ENCODE measurements at places on chromosomes 5 and 9.

GRCh38 chr5:59020611-59021285 lies 437.9 kb downstream of the RAB3C start:
- no peak for DNase-seq

- DNase-seq: no peak
Observed at GRCh38 chr9:133787754-133788025, 49.5 kb upstream of the SARDH start.

GRCh38 chr5:162268694-162269481 lies 201.3 kb downstream of the GABRG2 start:
- no peak for DNase-seq

GRCh38 chr9:1514776-1515363 lies 464.7 kb downstream of the DMRT2 start:
- DNase-seq: no peak

- DNase-seq: no peak
Observed at GRCh38 chr9:16092142-16093091, 539.6 kb downstream of the CCDC171 start.

GRCh38 chr9:84738353-84738752 lies 68.8 kb downstream of the NTRK2 start:
- no peak for DNase-seq

- DNase-seq: no peak
Observed at GRCh38 chr9:127520941-127521918, 69.9 kb downstream of the LRSAM1 start.

DNA sequence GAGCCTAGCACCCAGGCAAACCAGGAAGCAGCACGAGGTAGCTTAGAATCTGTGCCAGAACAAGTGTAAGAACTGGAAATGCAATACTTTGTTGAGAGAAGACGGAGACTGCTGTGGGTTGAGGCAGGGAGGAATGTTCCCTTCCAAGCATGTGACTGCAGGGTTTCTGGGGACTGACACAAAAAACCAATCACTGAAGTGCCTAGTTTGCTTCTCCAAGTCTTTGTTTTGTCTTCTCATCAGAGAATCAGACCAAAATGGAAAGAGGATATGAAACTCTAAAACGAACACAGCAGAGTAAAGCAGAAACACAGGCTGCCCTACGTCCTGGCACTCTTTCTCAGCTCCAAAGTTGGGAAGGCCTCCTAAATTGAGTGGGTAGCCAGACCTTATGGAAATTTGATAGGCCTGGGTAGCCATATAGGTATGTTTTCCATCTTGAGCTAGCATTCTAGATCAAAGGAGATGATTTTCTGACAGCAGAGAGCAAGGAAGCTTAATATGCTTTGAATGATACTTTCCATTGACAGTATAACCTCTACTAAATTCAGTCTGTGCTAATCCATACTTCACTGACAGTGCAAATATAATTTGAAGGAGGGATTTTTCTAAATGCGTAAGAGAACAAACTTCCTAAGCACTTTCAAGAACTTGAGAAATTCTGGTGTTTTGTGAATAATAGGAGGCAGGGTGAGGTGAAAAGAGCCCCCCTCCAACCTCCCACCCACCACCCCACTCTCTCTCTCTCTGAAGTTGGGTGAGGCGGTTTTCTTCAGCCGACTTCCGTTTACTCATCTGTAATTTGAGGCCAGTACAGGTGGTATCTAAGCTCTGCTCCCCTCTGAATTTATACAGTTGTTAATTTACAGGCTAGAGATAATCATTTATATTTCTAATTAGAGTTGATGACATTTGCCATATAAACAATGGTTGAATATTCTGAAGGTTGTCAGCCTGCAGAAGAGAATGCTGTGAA lies 5.5 kb downstream of the ADRB2 start:
- no peak for DNase-seq

DNA sequence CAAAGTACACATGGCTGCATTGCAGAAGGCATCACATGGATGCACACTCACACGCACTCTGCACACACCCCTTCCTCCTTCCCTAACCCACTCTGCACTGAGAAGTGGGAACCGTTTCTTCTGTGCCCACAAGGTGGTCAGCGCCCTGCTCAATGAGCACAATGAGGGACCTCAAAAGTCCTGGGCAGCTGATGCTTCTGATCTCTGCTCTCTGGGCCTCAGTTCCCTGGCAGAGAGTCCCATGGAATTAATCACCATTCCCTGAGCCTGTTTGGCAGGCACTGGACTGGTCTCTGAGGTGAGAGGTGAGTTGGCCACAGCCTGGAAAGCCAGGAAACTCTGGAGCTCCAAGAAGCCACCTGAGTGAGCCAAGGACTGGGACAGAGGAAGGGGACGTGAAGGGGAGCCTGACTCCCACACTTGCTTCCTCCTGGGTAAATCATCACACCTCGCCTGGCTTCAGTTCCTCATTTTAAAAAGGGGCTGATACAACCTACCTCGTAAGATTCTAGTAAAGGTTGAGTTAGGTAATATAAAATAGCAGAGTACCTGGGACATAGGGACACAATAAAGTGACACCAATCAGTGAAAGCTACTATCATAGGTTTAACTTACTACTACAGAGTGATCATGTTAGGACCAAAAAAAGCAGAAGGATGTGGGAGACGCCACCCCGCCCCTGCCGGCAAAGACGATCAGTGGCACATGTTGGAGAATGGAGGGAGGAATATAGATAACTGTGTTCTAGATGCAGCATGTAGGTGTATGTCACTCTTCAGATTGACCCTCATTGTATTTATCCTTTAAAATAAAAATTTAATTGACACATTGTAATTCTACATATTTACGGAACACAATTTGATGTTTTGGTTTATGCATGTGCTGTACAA lies 21.1 kb upstream of the IGFBPL1 start:
- DNase-seq: no peak

- no peak for DNase-seq
Observed at GRCh38 chr9:101836021-101836420, 97.6 kb upstream of the GRIN3A start.

DNA sequence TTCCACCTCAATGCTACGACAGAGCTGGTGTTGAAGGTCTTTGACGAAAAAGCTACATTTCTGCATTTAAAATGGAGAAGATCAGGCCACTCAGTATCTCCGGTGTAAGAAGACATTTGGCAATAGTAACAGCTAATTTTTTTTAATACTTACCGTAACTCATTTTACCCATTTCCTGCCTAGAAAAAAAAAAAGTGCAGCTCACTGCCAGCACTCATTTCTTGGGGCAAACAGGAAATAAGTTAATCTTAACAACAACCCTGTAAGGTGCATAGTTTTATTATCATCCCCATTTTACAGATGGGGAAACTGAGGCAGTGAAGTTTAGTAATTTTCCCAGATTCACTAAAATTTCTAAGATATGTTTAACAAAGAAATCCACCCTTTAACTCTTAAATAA lies 27.4 kb upstream of the KCNMB1 start:
- DNase-seq: no peak

GRCh38 chr5:128329386-128329939 lies 208.6 kb downstream of the FBN2 start:
- DNase-seq: no peak

DNA sequence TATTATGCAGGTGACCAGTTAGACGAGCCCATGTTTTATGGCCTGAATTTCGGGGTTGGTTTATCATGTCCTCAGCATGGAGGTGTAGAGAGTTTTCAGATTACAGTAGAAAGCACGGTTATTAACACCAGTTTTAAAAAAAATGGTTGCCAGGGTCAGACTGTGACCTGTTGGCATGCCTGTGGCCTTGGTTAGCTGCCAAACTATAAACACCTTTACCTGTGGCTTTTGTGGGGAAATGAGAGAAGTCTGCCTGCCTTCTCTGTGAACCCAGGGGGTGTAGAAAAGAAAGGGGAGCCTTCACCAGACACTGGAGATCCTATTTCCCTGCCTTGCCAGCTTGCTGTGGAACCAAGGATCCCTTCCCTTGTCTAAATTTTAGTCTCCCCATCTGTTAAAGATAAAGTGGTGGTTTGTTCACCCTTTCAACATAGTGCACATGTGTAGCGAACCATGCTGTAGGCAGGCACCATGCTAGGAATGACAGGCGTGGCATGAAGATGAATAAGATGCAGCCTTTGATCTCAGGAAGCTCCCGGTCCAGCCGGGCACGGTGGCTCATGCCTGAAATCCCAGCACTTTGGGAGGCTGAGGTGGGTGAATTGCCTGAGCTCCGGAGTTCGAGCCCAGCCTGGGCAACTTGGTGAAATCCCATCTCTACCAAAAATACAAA lies 6.1 kb upstream of the PHF19 start:
- DNase-seq: no peak

- no peak for DNase-seq
Observed at GRCh38 chr9:110115341-110115820, 92.6 kb downstream of the C9orf152 start.

- DNase-seq: no peak
Observed at GRCh38 chr9:86764221-86764624, 183.1 kb downstream of the GAS1 start.

DNA sequence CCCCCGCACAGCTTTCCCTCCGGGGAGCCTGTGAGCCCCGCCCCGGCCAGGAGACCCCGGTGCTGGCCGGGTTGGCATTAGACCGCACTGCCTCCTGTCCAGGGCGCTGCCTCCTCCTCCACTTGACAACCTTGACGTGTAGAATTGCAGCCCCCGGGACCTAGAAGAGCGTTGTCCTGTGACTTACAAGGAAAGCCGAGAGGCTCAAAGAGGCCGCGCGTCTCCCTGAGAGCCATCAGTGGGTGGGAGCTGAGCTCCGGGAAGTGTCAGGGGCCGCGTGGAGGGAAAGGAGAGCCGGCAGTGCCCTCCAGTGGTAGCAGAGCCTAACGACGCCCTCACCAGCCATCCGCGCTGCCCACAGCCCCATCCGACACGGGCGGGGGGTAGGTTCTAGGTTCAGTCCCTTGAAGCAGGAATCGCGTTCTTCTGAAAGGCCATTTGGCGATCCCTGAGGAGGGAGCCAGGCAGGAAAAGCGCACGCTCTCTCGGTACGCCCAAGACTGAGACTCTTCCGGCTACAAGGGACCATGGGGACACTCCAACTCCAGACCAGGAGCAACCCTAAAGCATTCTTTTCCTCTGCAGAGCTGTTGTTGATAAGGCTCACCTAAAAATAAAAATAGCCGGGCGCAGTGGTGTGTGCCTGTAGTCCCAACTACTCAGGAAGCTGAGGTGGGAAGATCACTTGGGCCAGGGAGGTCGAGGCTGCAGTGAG lies 40.6 kb upstream of the SAP30L start:
- DNase-seq: peak; percentile 16

Data from thoracic aorta (tissue), 2 donors.